ENCODE measurements at places on chromosomes 5 and 9.

- H3K4me1 ChIP-seq = no peaks in the 10 kb centered on the region
- H3K27ac ChIP-seq = no peak overlapping the region
- H3K36me3 ChIP-seq = no peaks in the 10 kb centered on the region
Observed at GRCh38 chr9:107856633-107857032, 367.1 kb upstream of the KLF4 start.

DNA sequence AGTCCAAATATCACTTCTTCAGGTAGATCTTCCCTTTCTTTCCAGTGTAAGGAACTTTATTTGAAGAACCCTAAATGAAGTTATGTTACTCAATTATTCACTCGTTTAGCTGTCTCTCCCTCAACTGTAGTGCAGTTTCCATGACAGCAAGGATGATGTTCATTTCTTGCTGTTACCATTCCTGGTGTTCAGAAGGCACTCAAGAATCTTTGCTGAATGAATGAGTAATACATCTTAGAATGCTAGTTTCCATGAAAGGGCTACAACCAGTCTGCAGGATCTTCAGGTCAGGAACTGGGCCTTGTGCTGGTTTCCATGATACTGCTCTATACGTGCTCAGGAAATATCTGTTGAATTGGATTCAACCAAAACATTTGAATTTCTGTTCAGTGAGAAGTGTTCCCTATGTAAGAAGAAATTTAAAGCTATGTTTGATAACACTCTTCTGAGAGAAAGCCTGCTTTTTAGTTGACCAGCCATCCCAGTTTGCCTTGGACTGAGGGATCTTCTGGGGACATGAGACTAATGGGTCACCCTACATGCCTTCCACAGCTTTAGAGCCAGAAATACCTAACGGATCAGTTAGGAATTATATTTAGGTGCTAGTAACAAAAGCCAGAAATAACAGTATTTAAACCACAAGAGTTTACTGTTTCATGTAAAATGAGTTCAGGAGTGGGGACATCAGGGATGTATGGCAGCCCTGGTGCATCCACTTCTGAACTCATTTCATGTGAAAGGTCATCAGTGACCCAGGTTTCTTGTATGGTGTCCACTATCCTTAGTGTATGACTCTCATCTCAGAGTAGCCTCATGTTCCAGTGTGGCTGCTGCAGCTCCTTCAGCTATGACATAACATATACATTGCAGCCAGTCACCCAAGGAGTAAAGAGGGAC is 500.1 kb upstream of the SGCD start:
- H3K27me3 ChIP-seq = no peaks in the 10 kb centered on the region
- no peaks in the 10 kb centered on the region for H3K4me1 ChIP-seq
- no peak overlapping the region for H3K27ac ChIP-seq
- no peaks in the 10 kb centered on the region for H3K36me3 ChIP-seq

DNA sequence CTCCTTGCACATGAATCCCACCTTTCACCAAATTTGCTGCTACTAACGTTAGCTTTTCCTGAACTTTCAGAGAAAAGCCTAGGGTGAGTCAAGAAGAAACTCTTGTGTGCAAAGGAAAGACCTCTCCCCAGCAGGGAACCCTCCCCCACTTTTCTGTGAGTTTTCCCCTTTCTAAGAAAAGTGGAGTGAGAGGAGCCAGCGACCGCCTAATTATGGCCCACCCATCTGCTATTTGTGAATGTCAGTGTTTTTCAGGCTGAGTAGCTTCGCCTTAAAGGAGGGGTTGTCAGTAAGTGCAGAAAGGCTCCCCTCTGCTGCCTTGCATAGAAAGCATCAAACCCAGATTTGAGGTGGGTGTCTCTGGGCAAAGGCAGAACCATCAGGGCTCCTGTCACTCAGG is 46.8 kb upstream of the SPOCK1 start:
- DNase-seq = no peak
- no peaks in the 10 kb centered on the region for H3K36me3 ChIP-seq
- H3K27me3 ChIP-seq = no peaks in the 10 kb centered on the region
- H3K27ac ChIP-seq = no peak overlapping the region
- H3K4me1 ChIP-seq = no peaks in the 10 kb centered on the region

DNA sequence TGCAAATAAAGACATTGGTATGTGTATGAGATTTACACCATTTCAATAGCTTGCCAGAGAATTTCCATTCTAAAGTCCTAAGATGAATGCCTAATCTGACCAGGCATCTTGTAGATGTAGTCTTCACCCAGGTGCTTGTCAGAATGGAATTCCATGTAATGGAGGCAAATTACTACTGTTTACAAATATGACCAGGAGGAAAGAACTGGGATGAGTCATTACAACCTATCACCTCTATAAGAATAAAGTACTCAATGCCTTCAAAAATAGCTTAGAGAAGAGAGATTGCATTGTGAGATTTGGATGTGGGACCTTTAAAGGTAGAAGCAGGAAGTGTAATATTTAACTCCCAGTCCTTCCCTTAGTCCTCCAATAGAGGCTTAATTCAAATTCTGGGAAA is 507.0 kb upstream of the PTGER4 start:
- DNase-seq = no peak
- peaks cover 6% of the 10 kb centered on the region for H3K4me1 ChIP-seq
- no peak overlapping the region for H3K27ac ChIP-seq
- H3K4me3 ChIP-seq = no peak overlapping the region

GRCh38 chr5:121731377-121731776 is 120.3 kb upstream of the FTMT start:
- H3K27ac ChIP-seq = no peak overlapping the region
- no peaks in the 10 kb centered on the region for H3K36me3 ChIP-seq
- no peak overlapping the region for H3K4me3 ChIP-seq

GRCh38 chr9:107059220-107059619 is 196.3 kb downstream of the ZNF462 start:
- H3K4me1 ChIP-seq = no peaks in the 10 kb centered on the region
- H3K27ac ChIP-seq = no peak overlapping the region
- no peaks in the 10 kb centered on the region for H3K27me3 ChIP-seq
- DNase-seq = no peak
- no peak overlapping the region for H3K4me3 ChIP-seq

DNA sequence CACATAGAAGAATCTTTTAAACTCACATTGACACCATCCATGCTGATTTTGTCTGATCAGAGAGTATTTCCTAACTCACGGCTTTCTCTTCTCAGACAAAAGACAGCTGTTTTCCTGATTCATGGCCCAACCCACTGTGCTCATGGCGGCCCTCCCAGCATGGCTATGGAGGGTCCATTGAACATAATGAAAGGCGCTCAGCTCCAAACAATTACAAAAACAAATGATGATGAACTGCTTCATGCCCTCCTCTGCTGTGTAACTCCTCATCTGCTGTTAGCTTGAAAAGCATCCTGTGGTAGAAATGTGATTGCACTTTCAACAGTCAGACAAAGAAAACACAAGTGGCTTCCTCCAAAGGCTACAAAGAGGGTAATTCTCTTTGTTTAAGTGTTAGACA is 673.8 kb downstream of the PRELID2 start:
- DNase-seq = no peak
- H3K4me1 ChIP-seq = no peaks in the 10 kb centered on the region
- no peak overlapping the region for H3K4me3 ChIP-seq

- no peak overlapping the region for H3K27ac ChIP-seq
- H3K4me3 ChIP-seq = no peak overlapping the region
- H3K36me3 ChIP-seq = peaks cover 27% of the 10 kb centered on the region
- H3K4me1 ChIP-seq = no peaks in the 10 kb centered on the region
- DNase-seq = no peak
Observed at GRCh38 chr5:36177715-36178523, 26.0 kb downstream of the SKP2 start.

DNA sequence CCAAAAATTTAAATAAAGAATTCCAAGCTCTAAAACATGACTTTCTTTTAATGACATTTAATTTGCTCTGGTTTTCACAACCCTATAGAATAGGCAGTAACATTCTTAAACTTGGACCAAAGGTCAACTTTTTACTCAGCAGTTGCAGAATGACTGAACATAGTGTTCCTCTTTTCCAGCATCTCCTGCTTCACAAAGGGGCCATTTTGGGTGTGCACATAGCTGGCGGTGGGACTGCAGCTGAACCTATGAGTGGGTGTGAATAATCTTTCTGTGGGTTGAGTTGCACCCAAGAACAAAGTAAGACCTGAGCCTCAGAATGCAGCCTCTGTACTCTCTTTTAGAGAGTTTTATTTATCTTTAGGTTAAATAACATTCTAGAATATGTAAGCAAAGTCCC is 96.9 kb upstream of the HAPLN1 start:
- no peak overlapping the region for H3K27ac ChIP-seq
- no peaks in the 10 kb centered on the region for H3K27me3 ChIP-seq
- no peak for DNase-seq
- H3K4me1 ChIP-seq = no peaks in the 10 kb centered on the region
- no peaks in the 10 kb centered on the region for H3K36me3 ChIP-seq

DNA sequence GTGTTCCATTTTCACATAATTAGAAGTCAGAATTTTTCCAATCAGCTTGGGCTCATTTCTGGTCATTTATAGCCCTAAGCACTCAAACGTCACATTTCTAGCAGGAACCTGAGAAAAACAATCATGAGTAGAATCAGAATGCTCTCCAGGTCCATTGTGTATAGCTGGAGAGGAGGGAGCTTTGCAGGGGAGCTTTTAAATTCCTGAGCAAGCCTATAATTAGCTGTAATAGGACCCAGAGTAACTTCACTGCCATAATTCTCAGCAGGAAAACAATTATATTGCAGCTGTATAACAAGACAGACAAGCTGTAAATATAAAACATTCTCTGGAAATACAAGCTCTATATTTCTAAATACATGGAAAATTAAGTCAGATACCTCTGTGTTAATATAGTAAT is 637.6 kb upstream of the SGCD start:
- no peak overlapping the region for H3K4me3 ChIP-seq
- H3K36me3 ChIP-seq = no peaks in the 10 kb centered on the region

DNA sequence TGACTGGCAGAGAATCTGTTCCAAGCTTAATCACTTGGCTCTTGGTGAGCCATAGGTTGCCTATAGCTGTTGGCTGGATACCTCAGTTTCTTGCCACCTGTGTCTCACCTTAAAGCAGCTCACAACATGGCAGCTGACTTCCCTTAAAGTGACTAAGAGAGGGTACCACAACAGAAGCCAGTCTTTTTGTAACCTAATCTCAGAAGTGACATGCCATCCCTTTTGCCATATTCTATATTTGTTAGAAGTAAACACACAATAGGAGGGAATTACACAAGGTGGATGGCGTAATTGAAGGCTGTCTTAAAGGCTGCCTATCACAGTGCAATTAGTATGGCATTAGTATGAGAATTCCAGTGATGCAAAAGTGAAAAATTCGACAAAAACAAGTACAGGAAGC is 28.1 kb downstream of the NIPBL start:
- no peak overlapping the region for H3K4me3 ChIP-seq
- no peaks in the 10 kb centered on the region for H3K36me3 ChIP-seq
- no peaks in the 10 kb centered on the region for H3K27me3 ChIP-seq
- H3K4me1 ChIP-seq = peaks cover 3% of the 10 kb centered on the region
- no peak overlapping the region for H3K27ac ChIP-seq

DNA sequence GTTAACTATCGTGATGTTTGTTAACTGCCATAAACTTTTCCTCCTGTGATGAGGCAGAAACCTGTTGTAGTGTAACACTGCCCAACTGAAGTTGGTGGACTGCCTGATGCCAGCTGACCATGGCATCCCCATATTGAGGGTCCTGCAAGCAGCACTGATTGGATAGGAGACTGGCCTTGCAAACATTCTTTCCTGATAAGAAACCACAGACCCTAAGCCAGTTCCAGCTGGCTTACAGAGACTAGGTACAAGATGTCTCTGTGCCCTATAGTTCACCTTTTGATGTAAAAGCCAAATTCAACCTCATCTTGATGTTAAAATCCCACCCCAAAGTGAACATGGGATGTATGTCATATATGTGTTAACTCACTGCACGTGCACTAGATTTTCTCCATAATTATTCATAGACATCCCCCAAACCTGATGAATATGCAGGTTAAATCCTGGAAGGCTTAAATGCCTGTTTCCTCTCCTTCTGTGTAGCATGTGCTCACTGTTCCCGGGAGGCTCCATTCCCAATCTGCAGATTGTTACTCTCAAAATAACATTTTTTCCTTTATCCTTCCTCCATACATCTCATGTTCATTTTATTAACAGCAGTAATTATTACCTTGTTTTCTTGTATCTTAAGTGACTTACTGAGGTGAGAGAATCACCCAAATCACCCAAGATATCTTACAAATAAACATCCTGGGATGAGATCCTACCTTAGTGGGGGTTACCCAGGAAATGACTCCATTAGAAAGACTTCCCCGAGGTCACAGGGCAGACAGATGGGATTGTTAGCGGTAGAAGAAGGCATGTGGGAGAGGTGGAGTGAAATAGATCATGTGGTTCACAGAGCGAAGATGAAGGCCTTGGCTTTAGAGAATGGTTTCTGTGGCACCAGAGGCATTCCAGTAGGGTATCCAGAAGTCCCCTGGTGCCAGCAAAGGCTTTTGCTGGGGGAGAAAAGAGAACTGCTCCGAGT is 566.7 kb downstream of the CCDC171 start:
- no peak overlapping the region for H3K27ac ChIP-seq
- peaks cover 9% of the 10 kb centered on the region for H3K4me1 ChIP-seq
- H3K36me3 ChIP-seq = no peaks in the 10 kb centered on the region
- no peak overlapping the region for H3K4me3 ChIP-seq
- no peaks in the 10 kb centered on the region for H3K27me3 ChIP-seq

DNA sequence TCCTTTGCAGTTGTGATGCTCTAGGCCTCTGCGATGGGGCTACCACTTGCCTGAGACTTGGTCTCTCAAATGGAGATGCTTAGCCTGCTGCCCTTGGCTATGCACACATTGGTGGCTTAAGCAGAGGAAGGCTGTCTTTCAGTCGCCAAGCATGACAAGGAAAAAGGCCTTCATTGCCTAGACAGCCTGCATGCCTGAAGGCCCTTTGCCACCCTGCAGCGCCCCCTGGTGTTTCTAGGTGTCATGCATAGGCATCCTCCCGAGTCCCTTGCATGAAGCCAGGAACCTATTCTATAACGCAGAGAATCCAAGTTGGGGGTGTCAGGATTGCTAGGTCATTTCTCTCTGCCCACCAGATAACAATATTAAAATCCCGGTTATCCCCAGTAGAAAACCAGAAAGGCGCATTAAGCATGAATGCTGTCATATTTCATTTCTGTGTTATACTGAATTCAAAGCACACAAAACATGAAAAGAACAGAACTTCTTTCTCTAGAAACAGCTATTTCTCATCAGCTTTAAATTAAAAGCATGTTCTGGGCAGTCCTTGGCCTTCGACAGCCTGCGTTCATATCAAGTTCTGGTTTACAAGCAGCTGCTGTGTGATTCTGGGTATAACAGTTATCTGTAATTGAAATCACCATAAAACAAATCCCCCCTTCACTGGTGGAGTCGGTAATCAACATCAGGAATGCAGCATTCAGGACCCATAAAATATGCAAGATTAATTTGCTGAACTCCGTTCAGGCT is 59.7 kb upstream of the TRPC7 start:
- no peaks in the 10 kb centered on the region for H3K27me3 ChIP-seq
- H3K36me3 ChIP-seq = no peaks in the 10 kb centered on the region
- no peak overlapping the region for H3K27ac ChIP-seq
- DNase-seq = peak; percentile 9

- H3K27ac ChIP-seq = no peak overlapping the region
- no peaks in the 10 kb centered on the region for H3K27me3 ChIP-seq
- DNase-seq = no peak
- H3K36me3 ChIP-seq = no peaks in the 10 kb centered on the region
Observed at GRCh38 chr5:78467752-78468357, 107.4 kb downstream of the SCAMP1 start.

DNA sequence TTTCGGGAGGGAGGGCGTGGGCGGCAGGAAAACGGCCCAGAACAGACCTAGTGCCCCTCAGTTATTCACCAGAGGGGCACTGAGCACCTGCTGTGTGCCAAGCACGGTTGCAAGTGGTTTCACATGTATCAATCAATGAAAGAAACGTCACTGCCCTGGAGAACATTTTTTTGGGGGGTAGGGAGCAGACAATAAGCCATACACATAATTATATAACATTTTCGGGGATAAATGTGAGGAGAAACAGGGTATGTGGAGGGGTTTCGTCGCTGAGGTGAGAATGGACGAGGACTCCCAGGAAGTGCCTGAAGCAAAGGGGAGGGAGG is 444 bp upstream of the ZNF354A start:
- H3K36me3 ChIP-seq = no peaks in the 10 kb centered on the region
- no peaks in the 10 kb centered on the region for H3K27me3 ChIP-seq
- DNase-seq = no peak

All from keratinocyte (primary cell).